NCI-H2171 (cell line): ENCODE measurements at places on chromosomes 12 and 14.

GRCh38 chr12:10235761-10236631 lies 23.3 kb downstream of the GABARAPL1 start:
- DNase-seq: no peak

GRCh38 chr14:31159682-31160296 lies 47.8 kb downstream of the HECTD1 start:
- DNase-seq: no peak

DNA sequence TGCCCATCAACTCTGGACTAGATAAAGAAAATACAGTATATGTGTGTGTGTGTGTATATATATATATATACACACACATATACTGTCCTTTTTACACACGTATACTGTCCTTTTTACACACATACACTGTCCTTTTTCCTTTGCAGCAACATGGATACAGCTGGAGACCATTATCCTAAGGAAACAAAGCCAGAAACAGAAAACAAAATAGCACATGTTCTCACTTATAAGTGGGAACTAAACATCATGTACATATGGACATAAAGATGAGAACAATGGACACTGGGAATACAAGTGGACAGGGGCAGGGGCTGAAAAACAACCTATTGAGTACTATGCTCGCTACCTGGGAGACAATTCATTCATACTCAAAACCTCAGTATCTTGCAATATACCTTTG lies 23.7 kb downstream of the VDR start:
- DNase-seq: no peak

- no peak for DNase-seq
Observed at GRCh38 chr12:89703768-89704167, 4.9 kb downstream of the ATP2B1 start.

GRCh38 chr12:88665071-88665470 lies 84.8 kb upstream of the KITLG start:
- DNase-seq: no peak

GRCh38 chr12:40451661-40452060 lies 226.9 kb downstream of the LRRK2 start:
- no peak for DNase-seq

DNA sequence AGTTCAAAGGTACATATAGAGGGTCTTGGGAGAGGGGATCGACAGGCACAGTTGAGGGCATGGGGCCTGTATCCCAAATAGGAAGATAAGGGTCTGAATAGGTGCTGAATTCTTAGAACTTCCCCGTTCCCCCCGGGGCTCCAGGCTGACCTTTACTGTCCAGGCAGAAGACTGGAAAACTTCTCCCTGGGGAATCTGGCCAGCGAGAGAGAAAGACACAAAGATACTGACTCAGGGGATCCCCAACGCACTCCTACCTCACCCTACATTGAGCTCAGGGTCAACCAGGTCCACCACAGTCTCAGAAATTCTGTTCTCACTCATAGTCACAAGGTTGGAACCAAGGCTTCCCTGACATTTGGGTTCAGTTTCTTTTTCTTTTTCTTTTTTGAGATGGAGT lies 46.2 kb downstream of the ACACB start:
- DNase-seq: no peak

- no peak for DNase-seq
Observed at GRCh38 chr12:131938082-131938481, 9.0 kb downstream of the PUS1 start.

- DNase-seq: no peak
Observed at GRCh38 chr14:88476214-88476774, 78.5 kb downstream of the PTPN21 start.

DNA sequence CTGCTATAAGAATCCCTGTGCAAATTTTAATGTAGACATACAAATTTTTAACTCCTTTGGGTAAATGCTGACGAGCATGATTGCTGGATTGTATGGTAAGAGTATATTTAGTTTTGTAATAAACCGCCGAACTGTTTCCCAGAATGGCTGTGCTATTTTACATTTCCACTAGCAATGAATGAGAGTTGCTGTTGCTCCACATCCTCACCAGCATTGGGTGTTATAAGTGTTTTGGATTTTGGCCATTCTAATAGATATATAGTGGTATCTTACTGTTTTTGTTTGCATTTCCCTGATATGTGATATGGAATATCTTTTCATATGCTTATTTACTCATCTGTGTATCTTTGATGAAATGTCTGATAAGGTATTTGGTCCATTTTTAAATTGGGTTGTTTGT lies 23.7 kb downstream of the ETNK1 start:
- no peak for DNase-seq

DNA sequence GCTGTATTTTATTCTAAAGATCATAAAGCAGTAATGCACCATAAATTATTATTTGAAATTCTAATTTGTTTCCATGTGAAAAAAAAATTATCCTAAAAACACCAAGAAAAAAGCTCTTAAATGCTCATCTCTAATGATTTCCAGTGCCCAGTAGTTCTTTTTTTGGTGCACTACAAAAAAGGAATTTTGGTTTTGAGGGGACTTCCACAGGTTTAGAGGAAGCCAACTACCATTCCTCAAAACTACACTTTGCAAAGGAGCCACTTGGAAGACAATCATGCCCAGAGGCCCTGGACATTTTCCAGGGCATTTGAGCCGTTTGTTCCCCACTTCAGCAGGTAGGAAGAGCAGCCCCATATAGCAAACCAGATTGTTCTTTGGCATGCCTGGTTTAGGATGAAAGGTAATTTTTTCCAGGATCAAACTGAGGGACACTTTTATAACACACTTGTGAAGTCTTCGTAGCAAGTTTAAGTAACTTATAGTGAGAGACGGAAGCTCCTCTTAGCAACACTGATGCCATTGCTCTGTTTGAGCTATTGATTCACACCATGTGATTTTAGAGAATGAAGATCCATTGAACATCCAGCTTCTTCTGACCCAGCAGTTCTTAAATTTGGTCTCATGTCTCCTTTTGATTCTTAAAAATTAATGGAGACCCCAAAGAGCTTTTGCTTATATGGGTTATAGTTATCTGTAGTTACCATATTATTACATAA lies 187.9 kb downstream of the ETV6 start:
- DNase-seq: no peak
